ENCODE measurements at places on chromosomes 4 and X.
A peak's percentile ranks its signal among the peaks of the same experiment; 100 is the strongest.

DNA sequence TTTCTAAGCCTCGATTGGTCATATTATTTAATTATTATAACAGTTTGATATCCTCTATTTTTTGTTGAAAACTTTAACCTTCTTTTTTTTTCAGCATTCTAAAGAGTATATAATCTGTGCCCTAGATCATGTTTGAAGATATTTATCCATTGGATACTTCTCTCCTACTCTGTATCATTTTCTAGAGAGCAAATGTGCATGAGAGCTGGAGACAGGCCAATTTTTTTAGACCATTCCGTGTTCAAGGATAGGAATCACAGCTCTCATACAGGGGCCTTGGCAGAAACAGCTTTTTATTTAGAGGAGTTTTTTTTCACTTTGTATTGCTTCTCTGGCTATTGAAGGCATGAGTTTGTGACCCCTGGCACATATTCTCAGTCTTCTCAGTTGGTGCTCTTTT lies 57.7 kb upstream of the TBC1D14 start:
- no peak for DNase-seq

GRCh38 chr4:125115941-125116340 lies 198.8 kb upstream of the FAT4 start:
- DNase-seq = peak; percentile 46

GRCh38 chr4:167774646-167775045 lies 317.7 kb upstream of the ANXA10 start:
- no peak for DNase-seq

DNA sequence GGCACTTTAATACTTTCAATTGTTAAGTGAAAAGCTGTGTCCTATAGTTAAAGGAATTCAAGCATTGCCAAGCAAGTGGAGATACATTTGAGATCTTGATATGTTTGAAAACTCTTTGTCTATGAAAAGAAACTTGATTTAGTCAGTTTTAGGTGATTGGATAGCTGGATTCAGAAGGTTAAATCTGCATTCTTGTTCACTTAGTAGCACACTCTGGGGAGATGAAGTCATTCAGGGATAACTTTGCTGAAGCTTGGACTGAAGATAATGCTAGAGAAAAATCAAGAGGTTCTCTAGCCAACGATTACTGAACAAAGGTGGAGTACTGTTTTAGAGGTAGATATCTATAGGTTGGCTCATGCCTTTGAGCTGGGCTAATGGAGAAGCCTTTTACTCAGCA lies 90.6 kb downstream of the DCAF8L2 start:
- peak; percentile 54 for DNase-seq

DNA sequence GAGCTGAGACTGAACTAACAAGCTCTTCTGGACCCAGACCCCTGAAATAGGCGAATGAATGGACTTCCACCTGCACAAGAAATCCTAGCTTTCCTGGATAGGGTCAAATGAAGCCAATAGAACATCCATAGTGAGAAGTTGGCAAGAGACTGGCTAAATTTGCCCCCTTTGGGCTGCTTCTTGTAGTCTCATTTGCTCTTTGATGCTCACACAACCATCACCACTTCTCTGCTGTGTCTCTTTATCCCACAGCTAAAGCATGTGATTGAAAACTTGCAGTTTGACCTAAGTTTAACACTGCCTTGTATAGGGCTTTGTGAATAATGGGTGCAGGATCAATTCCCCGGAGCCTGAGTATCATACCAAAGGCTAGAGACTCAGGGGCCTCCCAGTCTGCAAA lies 38.2 kb downstream of the NLGN3 start:
- DNase-seq = no peak

DNA sequence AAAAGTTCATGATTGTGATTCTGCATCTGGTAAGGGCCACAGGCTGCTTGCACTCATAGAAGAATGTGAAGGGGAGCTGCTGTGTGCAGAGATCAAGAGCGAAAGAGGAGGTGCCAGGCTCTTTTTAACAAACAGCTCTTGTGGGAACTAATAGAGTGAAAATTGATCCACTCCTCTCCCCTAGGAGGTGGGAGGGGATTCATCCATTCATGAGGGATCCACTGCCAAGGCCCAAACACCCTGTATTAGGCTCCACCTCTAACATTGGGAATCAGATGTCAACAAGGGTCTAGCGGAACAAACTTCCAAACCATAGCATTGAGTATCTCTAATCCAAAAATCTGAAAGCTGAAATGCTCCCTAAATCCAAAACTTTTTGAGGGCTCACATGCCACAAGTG lies 16.4 kb upstream of the PPID start:
- no peak for DNase-seq

GRCh38 chrX:103520386-103520785 lies 1.1 kb upstream of the RAB40A start:
- DNase-seq = peak; percentile 84

DNA sequence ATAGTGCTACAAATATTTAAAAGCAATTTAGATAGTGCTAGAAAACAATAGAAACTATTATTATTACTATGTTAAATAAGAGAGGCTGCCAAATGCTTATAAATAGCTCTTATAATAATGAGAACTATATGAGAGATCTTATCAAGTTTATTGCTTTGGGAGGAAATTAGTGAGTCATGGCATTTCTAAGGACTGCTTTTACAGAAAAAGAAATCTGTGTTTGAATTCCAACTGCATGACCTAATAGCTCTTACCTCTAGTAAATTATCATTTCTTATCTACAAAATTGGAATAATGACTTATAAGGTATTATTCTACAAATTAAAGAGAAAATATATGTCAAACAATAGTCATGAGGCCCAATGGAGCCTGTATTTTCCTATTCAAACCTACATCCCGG lies 177.2 kb downstream of the GABRG1 start:
- no peak for DNase-seq

DNA sequence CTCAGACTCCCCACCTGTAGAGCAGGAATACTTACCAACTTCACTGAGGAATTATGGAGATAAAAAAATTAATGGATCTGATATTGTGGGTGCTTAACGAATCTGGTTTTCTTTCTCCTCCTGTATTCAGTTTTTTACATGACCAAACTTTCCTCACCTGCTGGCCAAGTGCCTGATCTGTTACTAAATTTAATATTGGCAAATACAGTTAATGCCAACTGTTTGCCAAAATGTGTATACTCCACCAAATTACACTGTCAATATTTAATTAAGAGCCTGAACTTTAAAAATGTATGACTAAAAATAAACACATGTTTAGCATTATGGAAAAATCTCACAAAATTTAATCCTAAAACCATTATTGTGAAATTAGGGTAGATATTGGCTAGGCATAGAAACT lies 3.3 kb downstream of the PGRMC2 start:
- no peak for DNase-seq

DNA sequence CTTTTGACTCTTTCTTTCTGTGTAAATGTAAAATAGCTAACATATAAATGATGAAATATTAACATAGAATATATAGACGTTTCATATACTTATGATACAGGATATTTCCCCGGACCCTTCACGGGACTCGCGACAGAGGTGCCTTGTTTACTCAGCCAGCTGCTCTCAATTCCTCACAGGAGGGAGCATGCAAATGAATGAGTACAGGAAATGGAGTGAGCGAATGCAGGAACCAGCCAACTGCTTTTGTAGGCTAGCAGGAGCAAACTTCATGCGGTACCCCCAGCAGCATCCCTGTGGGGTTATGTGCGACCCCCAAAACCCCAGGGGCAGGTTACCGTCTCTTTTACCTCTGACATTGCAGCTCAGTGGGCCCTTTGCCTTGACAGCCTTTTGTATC lies 110.3 kb upstream of the PDHA2 start:
- no peak for DNase-seq

DNA sequence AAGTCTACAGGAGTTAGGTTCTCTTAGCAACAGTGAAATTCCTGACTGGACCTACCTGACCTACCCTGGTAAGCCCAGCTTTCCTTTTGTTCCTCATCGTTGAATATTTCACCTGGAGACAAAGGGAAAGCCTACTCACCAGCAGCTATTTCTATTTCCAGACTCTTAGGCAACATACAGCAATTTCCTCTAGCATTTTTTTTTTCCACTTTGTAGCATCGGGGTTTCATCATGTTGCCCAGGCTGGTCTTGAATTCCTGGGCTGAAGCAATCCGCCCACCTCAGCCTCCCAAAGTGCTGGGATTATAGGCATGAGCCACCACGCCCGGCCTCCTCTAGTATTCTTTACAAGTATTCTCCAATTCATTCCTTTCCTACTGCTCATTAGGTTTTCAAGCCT lies 6.8 kb upstream of the S100G start:
- peak; percentile 88 for DNase-seq

DNA sequence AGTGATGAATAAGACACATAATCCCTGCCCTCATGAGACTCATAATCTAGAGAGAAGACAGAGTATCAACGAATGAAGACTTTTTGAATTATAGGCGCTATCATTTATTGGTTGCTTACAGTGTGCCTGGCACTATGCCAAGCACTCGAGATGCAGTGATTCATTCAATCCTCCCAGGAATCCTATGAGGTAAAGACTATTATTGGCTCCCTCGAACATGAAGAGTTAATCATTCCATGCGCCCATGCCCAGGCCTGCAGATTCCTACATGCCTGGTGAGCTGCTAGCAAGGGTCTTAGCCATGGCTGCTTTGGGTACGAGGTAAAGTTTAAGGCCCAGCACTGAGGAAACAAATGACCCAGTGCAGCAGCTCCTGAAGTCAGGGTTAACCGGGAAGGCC lies 47.0 kb downstream of the TEX13B start:
- DNase-seq = peak; percentile 26

- DNase-seq = peak; percentile 45
Observed at GRCh38 chr4:103499094-103499493, 220.7 kb downstream of the TACR3 start.

- peak; percentile 51 for DNase-seq
Observed at GRCh38 chr4:5045097-5045496, 6.2 kb upstream of the STK32B start.

DNA sequence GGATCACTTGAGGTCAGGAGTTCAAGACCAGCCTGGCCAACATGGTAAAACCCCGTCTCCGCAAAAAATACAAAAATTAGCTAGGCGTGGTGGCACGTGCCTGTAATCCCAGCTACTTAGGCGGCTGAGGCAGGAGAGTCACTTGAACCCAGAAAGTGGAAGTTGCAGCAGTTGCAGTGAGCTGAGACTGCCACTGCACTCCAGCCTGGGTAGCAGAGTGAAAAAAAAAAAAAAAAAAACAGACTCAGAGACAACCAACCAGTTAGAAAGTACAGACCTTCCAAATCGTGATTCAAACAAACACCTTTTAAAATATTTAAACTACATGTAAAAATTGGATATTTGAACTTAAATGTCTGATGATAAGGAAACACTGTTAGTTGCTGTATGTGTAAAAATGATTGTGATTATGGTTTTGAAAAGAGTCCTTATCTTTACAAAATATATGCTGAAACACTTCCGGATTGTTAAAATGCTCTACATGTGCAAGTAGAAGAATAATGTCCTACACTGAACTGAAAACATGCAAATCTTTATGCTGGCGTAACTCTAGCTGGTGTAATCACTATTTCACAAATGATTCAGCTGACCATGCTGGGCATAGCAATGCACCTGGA lies 37.8 kb downstream of the SH3KBP1 start:
- DNase-seq = no peak

DNA sequence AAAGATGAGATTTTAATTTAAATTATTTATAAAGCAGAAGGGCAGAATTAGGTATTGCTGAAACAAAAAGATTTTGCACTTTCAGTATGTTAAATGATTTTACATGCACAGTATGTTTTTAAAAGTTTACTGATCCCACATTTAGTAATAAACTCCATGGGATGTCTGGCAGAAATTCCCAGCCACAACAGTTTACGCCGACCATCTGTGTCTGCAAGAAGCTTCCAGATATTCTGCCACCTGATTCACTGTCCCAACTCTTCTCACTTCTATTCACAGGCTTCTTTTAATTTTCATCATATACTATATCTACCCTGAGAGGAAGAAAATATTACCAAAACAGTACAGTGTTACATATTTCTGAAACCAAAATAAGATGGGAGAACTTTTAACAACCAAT lies 115.8 kb upstream of the IQCM start:
- DNase-seq = no peak

- DNase-seq = no peak
Observed at GRCh38 chrX:9851890-9852289, 65.7 kb downstream of the SHROOM2 start.

- DNase-seq = no peak
Observed at GRCh38 chr4:80271801-80272200, 5.3 kb downstream of the FGF5 start.

DNA sequence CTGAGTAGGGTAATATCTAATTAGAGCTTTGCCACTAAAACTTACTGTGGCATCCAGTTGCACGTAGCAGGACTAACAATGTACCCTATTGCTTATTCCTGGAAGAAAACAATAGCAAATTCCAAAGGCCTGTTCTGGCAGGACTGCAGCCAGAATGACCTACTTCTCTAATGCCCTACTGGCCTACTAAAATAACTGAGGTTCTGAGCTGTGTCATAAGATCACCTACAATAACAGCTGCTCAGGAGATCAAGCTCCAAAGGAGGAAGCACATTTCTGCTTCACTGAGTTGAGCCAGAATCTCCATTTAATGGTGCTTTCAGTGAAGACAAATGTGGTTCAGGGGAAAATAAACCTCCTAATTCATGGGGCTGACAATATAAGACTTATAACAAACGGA lies 42.2 kb upstream of the CXCL8 start:
- DNase-seq = no peak

GRCh38 chrX:10986616-10987015 lies 124.5 kb upstream of the HCCS start:
- peak; percentile 22 for DNase-seq

DNA sequence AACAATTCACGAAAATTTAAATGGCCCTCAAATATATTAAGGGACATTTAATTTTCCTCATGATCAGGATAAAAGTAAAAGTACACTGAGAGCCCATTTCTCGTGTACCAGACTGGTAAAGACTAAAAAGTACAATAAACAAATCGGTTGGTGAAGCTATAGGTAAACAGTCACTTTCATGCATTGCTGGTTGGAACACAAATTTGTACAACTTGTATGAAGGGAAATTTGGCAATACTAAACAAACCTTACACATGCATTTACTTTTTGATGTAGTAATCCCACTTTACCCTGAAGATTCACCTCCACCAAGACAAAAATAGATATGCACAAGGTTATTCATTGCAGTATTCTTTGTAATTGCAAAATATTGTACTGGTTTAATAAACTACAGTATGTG lies 31.4 kb upstream of the MBNL3 start:
- DNase-seq = no peak

DNA sequence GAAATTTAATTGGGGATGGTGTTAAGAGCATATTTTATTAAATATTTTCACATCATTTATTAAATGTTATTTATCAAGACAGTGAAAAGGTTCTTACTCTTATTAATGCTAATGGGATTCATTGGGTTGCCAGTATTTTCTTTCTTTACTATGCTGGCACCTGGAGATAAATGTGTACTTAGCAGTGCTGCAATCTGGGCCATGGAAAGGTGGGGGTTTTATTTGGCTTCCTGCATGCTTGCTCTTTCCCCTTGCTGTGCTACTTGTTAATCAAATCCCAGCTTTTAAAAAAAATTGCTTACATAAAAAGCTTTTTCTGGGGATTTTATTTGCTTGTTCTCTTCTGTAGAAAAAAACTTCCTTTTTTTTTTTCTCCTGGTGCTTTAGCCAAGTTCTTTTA lies 48.3 kb downstream of the ZAR1 start:
- no peak for DNase-seq
